ENCODE measurements at places on chromosomes 4 and X. TPM values are rescaled to one million over a fixed set of nuclear protein-coding genes. Genes with fewer than 3 reads are reported as not detected.
A peak's percentile ranks its signal among the peaks of the same experiment; 100 is the strongest.

DNA sequence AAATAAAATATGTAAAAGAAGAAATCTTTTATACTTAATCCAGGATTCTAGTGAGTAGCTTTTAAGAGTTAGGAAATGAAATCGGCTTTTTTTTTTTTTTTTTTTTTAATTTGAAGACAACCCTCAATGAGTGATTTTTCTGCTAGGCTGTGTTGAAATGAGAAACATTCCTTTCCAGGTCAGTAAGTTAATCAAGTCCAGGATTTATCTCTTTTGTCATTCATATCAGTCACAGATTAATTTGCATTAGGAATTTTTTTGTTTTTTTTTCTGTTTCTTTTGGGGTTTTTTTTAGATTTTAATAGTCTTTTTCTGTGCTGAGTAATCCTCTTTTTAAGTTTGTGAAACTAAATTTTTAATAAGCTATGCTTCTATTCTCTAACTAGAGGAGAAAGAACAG is 448.1 kb downstream of the ADGRL3 start:
- no peak for DNase-seq

GRCh38 chr4:144547678-144548298 is 98.2 kb upstream of the HHIP start:
- DNase-seq = no peak

DNA sequence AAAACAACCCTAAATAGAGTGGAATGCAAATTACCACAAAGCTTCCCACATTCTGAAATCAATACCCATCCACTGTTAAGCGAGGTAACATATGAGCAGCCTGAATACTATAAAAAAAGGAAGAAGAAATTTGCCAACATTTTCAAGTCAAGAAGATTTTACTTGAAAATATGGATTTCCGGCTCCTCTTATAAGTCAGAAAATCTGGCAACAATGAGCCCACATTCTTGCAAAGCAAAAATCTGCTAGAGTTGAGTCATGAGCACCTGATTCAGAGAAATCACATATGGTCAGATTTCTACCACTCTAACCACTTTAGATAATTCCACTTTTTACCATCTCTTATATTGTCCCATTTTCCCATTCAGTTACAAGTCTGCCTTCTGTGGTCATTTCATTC is 395.7 kb downstream of the DTHD1 start:
- no peak for DNase-seq

Gene CHM
- total RNA-seq = 23.2 TPM

- no peak for DNase-seq
Observed at GRCh38 chr4:143405075-143405730, 68.5 kb downstream of the GAB1 start.

GRCh38 chr4:40627540-40627939 is 2.1 kb downstream of the RBM47 start:
- DNase-seq = no peak

Gene GPAT3
- 86.0 TPM for total RNA-seq

GRCh38 chrX:118507766-118508165 is 12.2 kb downstream of the DOCK11 start:
- no peak for DNase-seq

DNA sequence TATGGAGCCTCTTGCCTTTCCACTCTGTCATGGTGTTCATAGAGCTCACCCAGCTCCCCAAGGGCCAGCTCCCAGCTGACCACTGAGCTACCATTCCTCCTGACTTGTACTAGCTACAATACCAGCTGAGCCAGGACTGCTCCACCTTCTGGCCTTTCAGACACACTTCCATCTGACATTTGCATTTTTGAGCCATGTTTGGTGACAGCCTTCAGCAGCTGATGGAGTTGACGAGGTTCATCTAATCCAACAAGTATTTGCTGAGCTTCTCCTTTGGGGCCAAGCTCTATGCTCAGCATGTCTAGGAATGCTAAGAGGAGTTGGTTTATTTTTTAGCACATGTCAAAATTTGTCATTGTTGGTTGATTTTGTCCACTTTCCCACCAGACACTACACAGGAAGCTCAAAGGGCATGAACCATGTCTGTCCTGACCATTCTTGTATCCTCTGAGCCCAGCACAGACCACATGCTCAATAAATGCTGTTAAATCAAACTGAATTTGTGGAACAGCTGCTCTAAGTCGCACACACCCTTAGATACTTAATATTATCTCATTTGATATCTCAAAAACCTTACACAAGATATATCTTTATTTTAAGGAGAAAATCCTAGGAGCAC is 142.6 kb upstream of the PPARGC1A start:
- DNase-seq = no peak

- no peak for DNase-seq
Observed at GRCh38 chr4:35934320-35934981, 309.9 kb downstream of the ARAP2 start.

- DNase-seq = no peak
Observed at GRCh38 chrX:35682476-35682875, 115.7 kb upstream of the MAGEB16 start.

DNA sequence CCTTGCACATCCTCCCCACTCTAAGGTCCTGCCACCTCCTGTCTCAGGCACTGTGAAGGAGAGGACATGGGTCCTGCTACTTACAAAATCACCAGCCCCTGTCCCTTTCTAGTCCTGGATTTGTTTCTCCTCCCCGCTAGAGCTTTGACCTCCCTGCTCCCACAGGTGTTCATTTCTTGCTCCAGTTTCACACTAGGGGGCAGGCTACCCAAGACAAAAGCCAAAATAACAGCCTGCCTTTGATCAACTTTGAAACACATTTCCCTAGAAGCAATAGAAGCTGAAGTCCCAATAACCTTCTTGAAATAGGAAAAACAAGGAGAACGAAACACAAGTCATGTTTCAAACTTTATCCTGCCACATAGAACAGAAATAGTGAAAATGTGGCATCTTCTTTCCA is 164.4 kb downstream of the QDPR start:
- DNase-seq = no peak

DNA sequence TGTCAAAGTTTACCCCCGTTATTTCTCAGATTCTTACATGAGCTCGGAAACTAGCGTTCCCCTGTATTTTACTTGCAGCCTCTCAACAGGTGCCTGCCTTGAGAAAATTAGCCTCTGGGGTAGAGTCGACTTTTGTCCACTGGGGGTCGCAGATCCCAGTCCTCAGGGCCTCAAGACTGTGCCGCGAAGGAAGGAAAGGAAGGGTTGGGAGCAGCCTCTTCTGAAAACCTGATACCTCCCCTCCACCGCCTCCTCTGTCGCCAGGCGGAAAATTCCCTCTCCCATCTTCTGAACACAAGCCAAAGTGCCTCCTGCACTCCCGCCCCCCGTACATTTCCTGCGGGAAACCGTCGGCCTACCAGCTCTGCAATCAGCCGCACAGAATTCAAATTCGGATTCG is 44.4 kb upstream of the TMSB15B start:
- DNase-seq = peak; percentile 53

DNA sequence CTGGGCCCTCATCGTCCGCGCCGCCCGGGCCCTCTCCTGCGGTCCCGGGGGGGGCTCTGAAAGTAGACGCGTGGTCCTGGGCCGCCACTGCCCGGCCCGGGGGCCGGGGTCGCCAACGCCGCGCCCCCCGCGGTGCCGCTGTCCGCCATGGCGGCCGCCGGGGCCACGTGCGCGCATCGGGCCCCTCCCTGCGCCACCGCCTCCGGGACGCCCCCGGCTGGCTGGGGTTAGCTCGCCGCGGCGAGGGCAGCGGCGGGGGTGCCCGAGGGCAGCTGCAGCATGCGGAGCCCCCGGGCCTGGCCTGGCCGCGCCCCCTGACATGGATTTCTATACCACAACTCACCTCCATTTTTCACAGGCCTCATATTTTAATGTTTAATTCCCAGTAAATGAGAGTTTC is 61.8 kb downstream of the ELF2 start:
- no peak for DNase-seq

DNA sequence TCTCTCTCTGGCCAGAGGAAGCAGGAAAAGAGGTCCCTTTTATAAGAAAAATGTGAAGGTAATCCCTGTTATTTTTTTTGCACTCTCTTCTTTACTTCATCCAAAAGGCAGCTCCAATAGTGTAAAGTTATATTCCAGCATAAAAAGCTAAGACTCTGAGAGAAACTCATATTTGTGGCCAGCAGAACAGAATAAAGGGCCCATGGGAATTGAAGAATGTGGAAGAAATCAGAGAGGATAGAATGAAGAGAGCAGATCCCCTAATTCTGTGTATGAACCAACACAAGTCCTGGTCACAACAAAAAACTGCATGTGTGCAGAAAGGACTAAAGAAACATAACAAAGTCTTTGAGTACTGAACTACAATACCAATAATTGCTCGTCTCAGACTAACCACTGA is 22.3 kb downstream of the RPS6KA6 start:
- no peak for DNase-seq

- no peak for DNase-seq
Observed at GRCh38 chrX:11929476-11929875, 171.4 kb downstream of the MSL3 start.

- DNase-seq = peak; percentile 84
Observed at GRCh38 chrX:154396973-154397887, 947 bp upstream of the RPL10 start.

DNA sequence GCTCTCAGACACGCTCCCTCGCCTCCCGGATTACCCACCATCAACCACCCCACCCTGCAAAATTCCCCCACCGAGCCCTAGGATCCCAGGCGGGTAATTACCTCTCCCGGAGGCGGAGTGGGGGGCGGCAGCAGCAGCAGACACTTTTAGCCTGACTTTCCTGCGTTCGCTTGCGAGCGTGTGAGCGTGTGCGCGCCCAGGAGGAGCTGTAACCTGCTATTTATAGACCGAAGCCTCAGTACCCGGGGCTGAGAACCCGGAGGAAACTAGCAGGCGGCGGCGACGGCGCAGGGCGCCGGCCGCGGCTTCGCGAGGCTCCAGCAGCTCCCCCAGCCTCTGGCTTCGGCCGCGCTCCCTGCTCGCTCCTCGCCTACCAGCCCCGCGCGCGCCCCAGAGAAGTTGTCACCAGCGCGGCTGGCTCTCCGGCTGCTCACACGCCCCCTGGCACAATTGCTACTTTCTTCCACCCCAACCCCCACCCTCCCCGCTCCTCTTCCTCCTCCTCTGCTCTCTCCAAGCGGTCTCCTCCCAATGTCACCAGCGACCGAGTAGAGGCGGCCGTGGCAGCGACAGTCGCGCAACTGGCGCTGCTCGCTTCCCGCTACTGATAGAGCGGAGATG is at the start of gene INPP4B:
Gene INPP4B, minus strand, starts transcription at position 194 of the 621 bp plus-strand sequence.
- DNase-seq = peak; percentile 53

GRCh38 chr4:147548256-147548655 is 67.4 kb downstream of the EDNRA start:
- DNase-seq = no peak

DNA sequence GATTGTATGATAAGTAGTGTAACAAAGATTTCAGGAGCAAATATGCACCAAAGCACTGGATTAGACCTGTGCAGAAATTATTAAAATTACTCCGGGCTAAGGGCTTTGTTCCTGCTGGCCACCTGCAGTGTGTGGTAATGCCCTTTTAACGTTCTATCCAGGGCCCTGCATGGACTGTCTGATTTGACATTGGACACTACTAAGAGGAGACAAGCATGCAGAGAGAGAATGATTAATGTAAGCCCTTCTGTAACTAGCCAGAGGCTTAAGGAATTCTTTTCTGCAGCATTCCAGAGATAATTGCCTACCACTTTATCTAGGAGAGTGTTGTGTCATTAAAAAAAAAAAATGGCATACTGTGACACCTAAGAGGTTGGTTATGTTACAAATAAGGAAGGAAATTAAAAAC is 117.0 kb downstream of the PCDH7 start:
- DNase-seq = no peak

GRCh38 chr4:3871181-3871852 is 105.1 kb downstream of the ADRA2C start:
- peak; percentile 44 for DNase-seq

Gene RTL9
- total RNA-seq = not detected

DNA sequence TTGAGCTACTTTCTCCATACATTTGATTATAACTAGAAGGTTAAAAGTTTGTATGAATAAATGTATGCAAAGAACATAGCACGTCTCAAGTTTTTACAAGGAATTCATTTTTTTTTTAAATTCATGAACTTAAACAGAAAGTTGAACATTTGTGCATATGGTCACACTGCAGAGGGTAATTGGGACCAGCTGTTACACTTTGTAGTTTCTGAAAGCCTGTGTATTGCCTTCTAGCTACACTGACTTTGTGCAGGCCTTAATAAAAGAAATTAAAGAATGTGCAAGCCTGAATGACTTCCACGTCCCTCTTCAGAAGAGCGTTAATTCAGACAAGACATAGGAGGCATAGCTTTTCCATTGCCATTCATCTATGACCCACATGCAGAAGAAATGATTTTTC is 153.1 kb upstream of the PCDH18 start:
- no peak for DNase-seq

Gene ZBTB33
- 8.2 TPM for total RNA-seq

Gene INTS6L
- total RNA-seq = 8.2 TPM

Gene PAGE5
- total RNA-seq = not detected

Gene HMX1
- total RNA-seq = not detected

DNA sequence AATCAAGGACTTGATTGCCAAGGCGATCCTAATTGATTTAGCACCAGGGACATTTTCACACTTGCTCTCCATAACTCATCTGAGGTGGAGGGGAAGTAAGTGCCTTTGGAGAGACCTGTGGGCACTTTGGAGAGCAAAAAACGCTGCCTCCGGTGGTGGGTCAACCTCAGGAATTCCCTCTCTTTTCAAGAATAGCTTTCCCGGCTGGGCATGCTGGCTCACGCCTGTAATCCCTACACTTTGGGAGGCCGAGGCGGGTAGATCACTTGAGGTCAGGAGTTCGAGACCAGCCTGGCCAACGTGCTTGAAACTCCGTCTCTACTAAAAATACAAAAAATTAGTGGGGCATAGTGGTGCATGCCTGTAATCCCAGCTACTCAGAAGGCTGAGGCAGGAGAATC is 49.2 kb downstream of the PRPS1 start:
- no peak for DNase-seq

Gene EVC2
- total RNA-seq = 4.7 TPM

GRCh38 chr4:134632056-134632455 is 430.5 kb upstream of the PABPC4L start:
- no peak for DNase-seq

GRCh38 chrX:54551801-54552200 is 21.8 kb downstream of the GNL3L start:
- no peak for DNase-seq

DNA sequence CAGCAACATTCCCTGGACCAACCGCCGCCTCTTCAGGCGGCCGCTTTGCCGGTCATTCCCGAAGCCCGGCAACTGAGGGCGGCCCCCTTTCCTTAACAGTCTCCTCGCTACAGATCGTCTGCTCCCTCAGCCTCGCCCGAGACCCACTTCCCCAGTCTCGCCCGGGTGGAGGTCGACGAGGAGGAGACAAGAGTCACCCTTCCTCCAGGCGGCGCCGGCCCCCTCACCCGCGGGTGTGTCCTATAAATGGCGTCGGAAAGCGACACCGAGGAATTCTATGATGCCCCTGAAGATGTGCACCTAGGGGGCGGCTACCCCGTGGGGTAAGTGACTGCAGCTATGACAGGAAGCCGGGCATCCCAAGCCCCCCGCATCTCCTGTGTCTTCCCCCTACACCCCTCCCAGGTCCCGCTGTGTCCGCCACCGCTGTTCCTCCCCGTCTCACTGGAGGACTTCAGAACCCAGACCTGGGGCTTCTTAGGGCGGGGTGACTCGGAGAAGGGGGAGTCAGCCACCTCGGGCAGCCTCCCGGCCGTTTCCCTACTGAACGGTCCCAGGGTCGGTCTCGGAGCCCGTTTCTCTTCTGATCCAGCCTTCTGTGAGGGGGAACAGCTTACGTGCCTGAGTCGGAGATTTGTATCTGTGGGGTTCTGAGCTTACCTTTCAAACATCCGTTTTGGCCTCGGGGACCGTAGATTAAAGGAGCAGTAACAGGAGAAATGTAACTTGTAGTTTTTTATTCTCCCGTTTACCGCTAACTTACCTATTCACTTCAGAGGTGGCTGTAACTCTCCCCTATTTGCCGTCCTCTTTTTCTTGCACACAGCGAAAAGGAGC is 570 bp downstream of the WDR44 start:
- peak; percentile 71 for DNase-seq

- no peak for DNase-seq
Observed at GRCh38 chr4:140704964-140705363, 51.2 kb downstream of the TBC1D9 start.

Data from Peyer's patch (tissue), 4 donors.